Posterior cingulate gyrus (tissue), 11 donors: ENCODE measurements at places on chromosomes 13 and 19.

- DNase-seq, result no peak
Measured at GRCh38 chr19:50362030-50362412, 3.4 kb downstream of the NAPSA start.

GRCh38 chr19:11197291-11198174 lies at the start of gene KANK2:
Gene KANK2, minus strand, starts transcription at chr19:11197545. Its CDS starts 3,034 bp downstream, at chr19:11194511.
- peak; percentile 70 for DNase-seq

DNA sequence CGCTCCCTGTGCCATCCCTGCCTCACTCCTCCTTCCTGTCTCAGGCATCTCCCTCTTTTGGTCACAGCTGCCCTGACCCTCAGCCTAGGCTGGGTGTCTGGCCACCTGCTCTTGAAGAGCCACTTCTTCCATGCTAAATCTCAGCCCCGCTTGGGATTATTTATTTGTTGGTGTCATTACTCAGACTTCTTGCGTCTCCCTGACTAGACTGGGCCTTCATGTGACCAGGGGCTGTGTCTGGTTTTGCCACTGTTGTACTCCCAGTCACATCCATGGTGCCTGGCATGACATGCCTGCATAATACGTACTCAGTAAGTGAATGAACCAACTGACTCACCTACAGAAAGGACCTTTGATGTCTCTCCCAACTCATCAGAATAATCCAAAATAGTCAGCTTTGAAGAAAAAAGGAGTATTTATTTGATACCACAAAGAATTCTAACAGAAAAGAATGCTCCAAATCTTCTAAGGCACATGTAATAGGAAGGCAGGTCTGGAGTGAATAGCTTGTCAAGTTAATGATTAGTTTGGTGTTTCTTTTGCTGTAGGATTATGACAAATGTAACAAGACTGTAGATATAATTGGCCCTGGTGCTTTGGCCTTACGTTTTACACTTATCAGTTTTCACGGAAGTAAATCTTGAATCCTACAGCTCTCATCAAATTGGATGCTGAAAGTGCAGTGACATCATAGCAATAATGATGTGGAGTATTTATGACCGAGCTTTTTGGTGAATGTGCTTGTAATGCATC lies 84.0 kb downstream of the ALOX5AP start:
- DNase-seq, result no peak

DNA sequence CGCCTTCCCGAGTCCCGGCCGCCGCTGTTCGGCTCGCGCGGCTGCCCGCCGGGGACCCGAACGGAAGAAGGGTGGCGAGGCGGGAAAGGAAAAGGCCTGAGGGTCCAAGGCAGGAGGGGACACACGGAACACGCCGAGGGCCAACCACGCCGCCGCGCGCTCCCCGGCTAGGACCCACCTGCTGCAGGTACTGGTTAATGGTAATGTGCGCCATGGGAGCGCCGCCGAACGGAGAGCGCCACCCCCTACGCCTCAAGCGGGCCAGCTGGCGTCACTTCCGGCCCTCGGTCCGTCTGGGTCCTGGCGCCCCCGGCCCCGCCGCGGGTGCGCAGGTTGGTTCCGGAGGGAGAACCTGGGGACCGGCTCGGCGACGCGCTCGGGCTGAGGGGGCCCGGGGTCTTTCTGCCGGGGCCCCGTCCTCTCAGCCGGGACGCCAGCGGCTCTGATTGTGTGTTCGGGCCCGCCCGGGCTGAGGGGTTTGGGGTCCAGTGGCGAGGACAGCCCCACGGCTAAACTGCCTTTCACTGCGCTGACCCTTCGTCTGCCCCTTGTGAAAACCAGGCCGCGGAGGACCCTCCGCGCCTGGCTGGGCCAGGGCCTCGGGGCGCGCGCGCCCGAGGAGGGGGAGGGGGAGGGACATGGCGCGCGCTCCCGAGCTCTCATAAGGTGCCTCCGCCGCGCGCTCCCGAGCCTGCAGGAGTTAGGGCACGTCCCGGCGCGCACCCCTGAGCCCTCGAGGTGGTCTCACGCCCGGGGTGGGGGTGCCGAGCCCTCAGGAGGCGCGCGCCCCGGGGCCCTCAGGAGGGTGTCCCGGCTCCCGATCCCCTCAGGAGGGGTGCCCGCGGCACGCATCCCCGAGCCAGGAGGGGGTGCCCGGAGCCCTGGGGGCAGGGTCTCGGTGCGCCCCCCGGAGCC lies at the start of gene PCID2:
PCID2 (minus strand) TSS at position 249 of the 915 bp plus-strand sequence; CDS start at position 214, 35 bp downstream.
- DNase-seq, result peak; percentile 97

- no peak for DNase-seq
Measured at GRCh38 chr13:101945435-101945834, 456.4 kb downstream of the FGF14 start.

DNA sequence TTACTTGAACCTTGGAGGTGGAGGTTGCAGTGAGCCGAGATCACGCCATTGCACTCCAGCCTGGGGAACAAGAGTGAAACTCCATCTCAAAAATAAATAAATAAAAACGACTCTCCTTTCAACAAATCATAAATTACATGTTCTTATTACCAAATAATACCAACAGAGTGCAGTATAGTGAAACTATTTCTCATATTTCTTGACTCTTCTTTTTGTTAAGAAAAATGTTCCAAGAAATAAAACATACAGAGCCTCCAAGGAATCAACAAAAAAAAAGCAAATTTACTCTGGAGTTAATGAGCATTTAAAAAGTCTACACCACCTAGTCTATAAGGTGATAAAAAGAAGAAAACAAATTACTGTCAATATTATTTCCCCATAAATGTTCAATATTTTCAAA lies 188.8 kb downstream of the KLF12 start:
- DNase-seq, result no peak
